Fibroblast of skin of abdomen (primary cell): ENCODE measurements at places on chromosomes 7 and 10.

- no peak for DNase-seq
These were observed 1.1 kb downstream of the AIFM2 start for GRCh38 chr10:70131560-70131937.

- no peak for DNase-seq
These were observed 153.5 kb upstream of the LYZL1 start for GRCh38 chr10:29135337-29135736.

DNA sequence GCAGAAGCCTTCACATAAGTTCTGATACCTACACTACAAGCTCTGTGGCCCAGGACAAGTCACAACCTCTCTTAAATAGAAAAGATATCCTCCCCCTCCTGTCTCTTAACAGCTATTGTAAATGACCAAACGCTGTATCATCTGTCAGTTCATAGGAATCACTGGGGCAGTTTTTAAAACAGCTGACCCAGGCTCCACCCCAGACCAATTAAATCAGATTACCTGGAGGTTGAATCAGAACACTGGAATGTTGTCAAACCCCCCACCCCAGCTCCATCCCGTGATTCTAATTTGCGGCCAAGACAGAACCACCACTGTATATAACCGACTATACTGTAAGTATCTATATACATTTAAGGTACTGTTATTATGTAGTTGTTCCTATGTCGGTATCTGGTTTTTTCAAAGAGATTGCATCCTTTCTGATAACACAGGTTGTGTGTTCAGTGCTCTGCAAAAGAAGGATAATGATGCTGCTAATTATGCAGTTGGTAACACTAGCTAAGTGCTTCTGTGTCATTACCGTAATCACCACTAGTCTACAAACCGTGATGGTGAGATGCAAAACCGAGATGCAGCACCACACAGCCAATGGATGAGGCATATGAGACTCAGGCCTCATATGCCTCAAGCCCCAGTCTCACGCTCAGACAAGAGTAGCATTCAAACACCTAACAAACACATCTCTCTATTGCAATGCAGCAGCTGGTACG, 47.4 kb downstream of the TNS3 start:
- peak; percentile 36 for DNase-seq

DNA sequence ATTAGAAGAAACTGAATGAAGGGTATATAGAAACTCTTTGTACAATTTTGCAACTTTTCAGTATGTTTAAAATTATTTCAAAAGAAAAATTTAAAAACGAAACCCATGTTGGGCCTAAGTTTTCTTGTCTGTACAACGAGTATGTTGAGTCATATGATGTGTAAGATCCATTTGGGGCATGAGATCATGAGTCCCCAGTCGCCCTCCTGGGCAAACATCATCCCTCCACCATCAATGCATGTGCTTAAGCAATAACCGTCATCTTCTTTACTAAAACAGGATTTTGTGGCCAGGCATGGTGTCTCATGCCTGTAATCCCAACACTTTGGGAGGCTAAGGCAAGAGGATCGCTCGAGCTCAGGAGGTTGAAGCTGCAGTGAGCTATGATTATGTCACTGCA, 54.2 kb upstream of the CDCA7L start:
- DNase-seq, result peak; percentile 8

- no peak for DNase-seq
These were observed 11.2 kb upstream of the HTR5A start for GRCh38 chr7:155058896-155059295.

DNA sequence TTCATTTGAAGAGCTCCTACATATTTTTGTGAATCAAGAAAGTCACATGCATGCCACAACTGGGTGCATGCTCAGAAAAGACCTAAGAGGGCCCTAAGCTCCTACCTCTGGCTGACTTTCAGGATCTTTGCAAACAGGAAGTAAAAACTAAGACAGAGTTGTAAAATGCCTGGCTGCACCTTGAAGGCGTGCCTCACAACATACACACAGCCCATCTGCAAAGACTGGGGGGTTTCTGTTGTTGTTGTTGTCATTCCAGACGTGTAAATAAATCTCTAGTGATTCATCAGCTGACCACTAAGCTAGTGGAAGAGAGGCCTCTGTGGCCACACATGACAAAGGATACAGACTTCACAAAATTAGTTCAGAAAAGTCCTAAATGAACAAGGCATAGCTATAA, 31.8 kb downstream of the SMURF1 start:
- no peak for DNase-seq
